ENCODE measurements at places on chromosomes 1 and 21.

GRCh38 chr1:8651962-8652361, 165.5 kb downstream of the RERE start:
- no peak for DNase-seq

GRCh38 chr1:27363766-27364695, 2.7 kb downstream of the MAP3K6 start:
- DNase-seq: no peak

DNA sequence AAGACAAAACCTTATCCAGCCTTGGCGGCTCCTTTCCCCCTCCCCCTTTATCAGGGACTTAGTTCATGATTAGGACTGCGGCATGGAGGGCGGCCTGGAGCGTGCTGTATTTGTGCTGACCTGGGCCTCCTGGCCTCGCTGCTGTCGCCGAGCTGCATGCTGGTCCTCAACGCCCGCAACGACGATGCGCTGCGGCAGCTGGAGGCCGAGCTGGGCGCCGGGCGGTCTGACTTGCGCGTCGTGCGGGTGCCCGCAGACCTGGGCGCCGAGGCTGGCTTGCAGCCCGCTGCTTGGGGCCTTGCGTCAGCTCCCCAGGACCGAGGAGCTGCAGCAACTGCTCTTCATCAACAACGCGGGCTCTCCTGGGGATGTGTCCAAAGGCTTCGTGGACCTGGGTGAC, 70.9 kb downstream of the TM2D1 start:
- no peak for DNase-seq

- DNase-seq: no peak
These were observed 34.1 kb upstream of the LRRC8D start for GRCh38 chr1:89786628-89787214.

- no peak for DNase-seq
These were observed 1.7 kb downstream of the OSCP1 start for GRCh38 chr1:36448530-36449056.

GRCh38 chr1:62682531-62682930, 5.7 kb downstream of the DOCK7 start:
- no peak for DNase-seq

Measured in stimulated activated CD8-positive, alpha-beta memory T cell treated with anti-CD3 and anti-CD28 coated beads, Interleukin-15, amount 100 ng/mL, for 1 hour (primary cell).